Stimulated activated CD8-positive, alpha-beta memory T cell treated with anti-CD3 and anti-CD28 coated beads, Interleukin-4, amount 100 ng/mL, for 1 hour (primary cell): ENCODE measurements at places on chromosomes 12 and 14.

GRCh38 chr12:132521200-132521580 is 31.2 kb downstream of the FBRSL1 start:
- no peak for DNase-seq

GRCh38 chr14:61150851-61151250 is 130.3 kb downstream of the TMEM30B start:
- no peak for DNase-seq

GRCh38 chr14:74018174-74018585 is 908 bp downstream of the ENTPD5 start:
- no peak for DNase-seq

DNA sequence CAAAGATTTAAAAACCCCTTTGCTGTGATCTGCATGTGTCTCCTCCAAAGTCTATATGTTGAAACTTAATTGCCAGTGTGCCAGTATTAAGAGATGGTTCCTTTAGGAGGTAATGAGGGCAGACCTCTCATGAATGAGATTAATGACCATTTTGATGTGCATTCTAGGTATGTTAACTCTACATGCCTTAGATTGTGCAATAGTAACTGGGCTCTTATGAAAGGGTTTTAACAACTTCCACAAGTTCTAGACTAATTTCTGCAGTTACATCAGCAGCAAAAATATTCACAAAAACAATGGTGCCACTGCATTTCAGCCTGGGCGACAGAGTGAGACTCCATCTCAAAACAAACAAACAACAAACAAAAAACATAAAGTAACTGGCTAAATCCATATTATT is 3.8 kb upstream of the TAS2R10 start:
- no peak for DNase-seq

DNA sequence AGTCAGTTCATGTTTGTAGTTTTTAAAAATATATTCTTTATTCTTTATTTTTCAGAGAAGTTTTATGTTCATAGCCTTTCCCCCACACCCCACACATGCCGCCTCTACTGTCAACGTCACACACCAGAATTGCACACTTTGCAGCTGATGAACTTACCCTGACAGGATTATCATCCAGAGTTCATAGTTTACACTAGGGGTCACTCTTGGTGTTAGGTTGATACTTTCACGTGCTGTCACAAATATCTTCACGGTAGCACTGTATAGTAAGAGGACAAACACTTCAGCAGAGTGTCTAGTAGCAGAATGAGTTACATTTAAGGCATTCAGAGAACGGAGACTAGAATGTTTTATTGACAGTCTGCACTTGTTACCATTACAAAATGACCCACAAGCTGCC is 5.1 kb downstream of the DPPA3 start:
- DNase-seq = no peak

- DNase-seq = no peak
Measured at GRCh38 chr14:88998027-88998426, 173.6 kb downstream of the TTC8 start.

- DNase-seq = no peak
Measured at GRCh38 chr14:86802726-86803125, 1190.3 kb downstream of the GALC start.

DNA sequence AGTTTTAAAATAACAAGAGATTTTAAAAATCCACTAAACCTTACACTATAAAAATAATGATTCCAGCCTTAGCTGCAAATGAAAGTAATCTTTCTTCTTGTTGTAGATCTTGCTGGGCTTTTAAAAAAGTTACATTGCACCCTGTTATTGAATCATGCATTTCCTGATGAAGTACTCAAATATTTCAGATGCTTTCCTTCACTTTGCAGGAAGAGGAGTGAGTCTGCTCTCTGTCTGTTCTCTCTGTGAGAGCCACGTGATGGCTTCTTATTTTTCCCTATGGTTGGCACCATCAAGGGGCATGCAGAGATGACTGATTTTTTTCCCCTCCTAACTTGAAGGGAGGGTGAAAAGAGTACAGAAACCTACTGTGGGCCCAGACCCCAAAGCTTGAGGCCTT is 262.7 kb downstream of the ATP23 start:
- no peak for DNase-seq

DNA sequence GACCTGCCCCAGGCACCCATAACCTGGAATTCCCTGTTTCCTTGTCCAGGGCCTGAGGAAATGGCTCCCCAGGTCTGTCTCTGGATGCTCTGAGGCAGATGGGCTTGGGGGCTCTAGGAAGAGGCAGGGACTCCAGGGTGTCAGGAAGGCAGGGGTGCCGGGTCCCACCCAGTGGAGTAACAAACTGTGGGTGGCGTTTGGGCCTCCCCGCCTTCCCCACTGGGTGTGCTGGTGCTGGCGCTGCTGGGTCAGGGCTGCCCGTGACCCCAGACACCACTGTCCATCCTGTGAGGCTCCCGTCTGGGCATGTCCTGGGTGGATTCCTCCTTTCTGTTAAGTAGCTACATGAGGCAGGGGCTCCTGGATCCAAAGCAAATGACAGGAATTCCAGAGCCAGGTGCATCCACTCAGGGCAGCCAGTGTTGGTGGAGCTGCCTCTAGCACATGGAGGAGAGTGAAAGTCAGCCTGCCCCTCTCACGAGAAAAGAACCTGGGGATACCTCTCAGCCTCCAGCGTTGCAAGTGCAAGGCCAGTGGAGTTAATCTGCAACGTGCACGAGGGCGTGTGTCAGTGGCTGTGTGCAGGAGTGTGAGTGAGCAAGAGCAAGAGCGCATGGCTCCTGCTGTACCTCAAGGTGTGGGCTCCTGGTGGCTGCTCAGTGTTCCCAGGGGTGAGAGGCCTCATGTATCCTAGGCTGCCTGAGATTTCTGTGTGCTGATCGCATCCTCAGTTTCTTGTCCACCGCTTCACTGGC is 403.1 kb downstream of the TMEM121 start:
- DNase-seq = no peak

DNA sequence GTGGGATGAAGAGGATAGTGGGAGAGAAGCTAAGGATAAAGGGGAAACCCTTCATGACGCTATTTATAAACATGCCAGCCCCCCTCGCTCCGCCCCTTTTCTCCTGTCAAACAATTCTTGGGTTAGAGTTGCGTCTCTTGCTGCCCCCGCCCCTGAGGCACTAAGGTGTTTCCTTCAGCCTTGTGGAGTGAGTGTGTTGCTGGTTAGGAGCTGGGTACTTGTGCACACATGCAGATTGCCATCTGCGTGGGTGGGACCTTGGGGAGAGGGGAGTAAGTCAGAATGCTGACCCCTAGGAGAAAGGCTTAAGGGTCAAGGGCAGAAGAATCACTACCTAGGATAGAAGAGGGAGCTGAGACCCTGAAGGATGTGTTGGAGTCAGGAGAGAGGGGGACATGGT is 5.4 kb downstream of the FOXJ2 start:
- DNase-seq = no peak

- no peak for DNase-seq
Measured at GRCh38 chr12:8572507-8572906, 31.8 kb upstream of the CLEC4E start.

DNA sequence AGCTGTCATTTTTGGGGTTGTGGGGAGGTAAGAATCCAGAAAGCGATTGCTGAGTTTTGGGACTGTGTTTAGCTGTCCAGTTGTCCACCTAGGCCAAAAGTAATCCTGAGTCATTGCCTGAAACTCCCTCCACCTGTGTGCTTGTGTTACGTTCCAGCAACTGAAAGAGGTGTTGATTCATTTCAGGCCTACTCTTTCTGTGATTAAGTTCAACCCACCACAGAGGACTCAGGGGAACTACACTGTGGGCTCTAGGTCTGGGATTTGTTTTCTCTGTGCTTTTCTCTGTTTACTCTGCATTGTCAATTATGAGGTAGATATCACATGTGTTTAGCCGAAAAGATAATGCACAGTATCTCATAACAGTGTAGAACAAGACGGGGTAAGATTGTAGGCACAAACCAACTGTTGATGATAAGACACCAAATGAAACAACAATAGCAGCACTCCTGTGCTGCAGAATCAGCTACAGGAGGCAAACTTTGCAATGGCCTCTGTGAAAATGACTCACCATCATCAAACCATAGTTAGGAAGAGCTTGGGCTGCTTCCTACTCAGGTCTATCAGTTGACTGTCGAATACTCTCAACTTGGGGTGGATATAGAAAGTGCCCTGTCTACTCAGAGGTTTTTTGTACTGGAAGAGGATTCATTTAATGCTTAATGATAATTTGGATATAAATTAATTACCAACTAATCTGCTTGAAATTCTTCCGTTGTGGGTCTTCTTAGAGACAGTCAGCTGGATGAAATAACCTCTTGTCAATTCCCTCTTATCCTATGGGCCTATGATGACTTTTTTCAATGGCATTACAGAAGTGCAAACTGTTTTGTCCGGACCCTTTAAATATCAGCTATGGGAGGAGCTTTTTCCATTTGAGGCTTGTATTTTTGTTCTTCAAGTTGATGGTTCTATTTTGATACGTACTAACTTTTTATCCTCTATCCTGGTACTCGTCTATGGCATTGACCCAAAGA is 385.9 kb downstream of the BMP4 start:
- no peak for DNase-seq

GRCh38 chr12:95224202-95225170 is 6.9 kb downstream of the VEZT start:
- no peak for DNase-seq

GRCh38 chr14:92928258-92928629 is 5.3 kb downstream of the CHGA start:
- no peak for DNase-seq

GRCh38 chr12:127711108-127711507 is 555.9 kb upstream of the TMEM132C start:
- no peak for DNase-seq

DNA sequence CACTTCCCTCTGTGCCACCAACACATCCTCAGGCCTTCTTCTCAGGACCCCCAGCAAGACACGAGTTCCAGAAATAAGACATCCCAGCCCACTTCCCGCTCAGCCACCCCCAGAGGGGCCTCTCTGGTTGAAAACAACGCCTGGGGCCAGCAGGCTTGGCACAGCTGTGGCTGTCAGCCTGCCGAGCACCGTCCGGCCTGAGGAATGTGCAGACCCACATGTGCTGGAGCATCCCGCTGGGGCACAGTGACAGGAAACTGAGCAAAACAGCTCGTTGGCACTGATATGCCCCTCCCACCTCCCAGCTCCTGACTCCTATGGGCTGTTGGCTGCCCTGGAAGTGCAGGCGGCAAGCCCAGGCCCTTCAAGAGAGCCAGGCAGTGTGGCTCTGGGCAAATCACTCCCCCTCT is 1.4 kb downstream of the SYNE3 start:
- DNase-seq = no peak

DNA sequence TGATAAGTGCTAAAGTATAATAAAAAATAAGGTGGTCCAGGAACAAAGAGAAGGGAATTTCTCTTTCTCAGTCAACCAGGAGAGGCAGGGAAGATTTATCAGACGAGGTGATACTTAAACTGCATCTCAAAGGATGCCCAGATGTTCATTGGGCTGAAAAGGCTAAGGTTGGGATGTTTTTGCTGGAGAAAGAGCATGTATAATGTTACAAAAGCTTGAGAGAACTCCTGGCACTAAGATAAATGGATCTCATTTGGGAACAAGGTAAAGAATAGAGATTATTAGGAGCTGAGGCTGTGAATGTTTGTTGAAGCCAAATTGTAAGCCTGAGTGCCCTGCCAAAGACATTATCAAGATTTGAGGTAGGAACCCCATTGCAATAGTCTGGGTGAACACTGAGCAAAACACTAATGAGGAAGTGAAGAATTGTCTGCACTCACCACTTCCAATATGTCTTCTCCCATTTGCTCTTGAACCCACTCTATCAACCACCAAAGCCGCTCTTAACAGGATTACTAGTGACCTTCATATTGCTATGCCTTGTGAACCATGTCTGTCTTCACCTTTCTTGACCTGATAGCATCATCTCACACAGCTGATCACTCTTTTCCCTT is 149.0 kb upstream of the ARID2 start:
- DNase-seq = no peak

GRCh38 chr14:63290741-63291430 is 27.8 kb downstream of the GPHB5 start:
- no peak for DNase-seq

DNA sequence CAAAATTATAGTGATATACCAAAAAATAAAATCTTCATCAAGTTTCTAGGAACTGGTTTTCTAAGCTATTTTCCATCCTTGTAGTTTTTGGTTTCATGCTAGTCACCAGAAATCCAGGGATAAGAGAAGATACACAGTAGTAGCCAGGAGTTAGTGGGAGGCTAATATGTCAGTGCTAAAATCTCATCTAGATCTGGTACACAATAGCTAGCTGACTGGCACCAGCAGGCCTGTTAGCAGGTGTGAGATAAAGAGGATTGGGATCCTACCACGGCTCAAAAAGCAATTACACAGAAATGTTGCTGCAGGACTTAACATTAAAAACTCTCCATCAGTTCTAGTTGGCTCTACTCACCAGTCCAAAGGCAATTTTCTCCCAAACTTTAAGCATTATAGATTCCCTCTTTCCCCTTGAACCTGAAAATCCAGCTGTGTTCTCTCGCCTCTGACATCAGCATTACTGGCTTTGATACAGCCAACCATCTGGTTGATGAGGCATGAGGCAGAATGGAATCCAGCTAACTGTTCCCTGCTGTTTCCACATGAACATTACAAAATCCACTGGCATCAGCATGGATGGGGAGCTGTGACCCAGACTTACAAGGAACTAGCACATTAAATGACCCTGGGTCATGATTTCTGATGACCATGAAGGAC is 41.8 kb upstream of the CCDC196 start:
- no peak for DNase-seq

DNA sequence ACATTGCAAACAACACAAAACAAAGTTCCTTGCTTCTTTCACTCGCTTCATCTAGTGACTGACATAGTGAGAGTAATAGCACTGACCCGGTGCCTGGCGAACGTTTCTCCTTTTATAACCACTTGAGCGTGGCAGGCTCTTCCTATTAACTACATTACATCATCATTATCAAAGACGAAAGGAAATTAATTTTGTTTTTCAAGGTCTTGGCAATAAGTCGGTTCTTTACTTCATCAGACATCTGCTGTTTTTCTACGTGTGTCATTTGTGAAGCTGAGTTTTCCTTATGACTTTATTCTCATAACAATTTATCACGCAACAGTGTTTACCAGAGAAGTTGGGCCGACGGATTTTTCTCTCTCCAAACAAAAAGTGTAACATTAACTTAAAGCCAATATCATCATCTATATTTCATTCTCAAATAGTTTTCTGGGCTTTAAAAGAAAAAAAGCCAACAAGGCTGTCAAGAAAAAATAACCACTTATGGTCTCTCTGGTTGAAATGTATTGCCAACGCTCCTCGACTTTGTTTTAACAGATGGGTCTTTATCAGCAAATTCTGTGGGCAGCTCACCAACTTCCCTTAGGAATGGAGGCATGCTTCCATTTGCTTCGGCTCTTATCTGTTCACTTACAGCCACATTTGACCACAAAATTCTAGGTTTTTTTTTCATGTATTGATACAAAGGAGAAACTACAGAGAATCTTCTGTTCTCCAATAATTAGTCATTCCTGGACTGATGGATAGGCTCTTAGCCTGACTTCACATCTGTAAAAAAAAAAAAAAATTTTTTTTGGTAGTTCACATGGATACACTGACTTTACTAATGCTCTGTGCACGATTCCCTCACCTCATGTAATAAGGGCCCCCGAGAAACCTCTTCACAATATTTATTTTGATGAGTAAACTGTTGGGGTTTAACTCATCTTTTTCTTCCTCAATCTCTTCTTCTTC is 97.1 kb upstream of the CDKN3 start:
- DNase-seq = no peak

GRCh38 chr12:44015333-44015941 is 179.6 kb downstream of the TMEM117 start:
- DNase-seq = no peak
